ENCODE measurements at places on chromosomes 2 and 18.

DNA sequence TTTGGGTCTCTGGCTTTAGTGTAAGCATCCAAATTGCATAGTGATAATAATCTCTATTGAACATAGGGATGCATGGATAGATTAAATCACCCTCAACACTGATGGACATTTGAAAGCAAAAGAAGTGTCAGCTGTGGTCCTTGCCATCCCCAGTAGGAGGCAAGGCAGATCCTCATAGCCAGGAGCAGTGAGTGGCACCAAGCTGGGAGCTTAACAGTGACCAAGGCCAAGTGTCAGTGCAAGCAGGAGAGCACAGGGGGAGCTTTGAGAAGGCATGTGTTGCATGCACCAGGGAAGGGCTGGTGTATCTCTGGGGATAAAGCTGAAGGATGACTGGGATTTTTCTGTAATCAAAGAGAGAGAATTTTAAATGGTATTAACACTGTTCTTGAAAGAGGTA, 14.7 kb downstream of the SLC14A1 start:
- no peak for DNase-seq

DNA sequence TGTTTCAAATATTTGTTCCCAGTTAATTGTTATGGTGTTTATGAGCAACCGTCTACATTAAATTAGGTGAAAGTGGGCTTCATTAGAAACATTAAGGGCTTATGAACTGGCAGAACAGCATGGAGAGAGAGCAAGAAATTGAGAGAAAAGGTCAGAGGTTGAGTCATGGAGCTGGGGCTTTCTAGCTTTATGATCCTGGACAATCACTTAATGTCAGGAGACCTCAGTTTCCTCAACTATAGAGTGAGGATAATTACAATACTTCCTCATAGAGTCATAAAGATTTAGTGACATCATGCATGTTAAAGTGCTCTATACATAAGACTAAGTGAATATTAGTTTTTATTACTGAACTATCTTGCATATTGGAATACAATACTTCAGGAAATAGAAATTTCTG, 83.9 kb downstream of the PLCL1 start:
- no peak for DNase-seq

DNA sequence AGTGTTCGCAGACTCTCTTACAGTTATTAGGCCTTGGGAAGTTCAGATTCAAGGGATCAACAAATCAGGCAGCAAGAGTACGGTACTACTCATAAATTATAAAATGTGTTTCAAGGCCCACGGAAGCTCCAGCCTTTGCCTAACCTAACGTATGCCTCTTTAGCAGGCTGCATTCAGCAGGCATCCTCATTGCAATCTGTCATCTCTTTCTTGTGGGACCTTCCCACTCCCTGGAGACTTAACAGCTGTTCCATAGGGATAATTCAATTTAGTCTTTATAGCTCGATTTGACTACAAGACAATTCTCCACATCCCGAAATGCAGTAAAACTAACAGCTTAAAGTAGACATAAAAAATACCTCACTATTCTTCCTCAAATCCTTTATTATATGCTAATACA, 453.7 kb downstream of the CNTNAP5 start:
- DNase-seq = no peak

- no peak for DNase-seq
Measured at GRCh38 chr18:65363911-65364632, 386.7 kb upstream of the CDH7 start.

- DNase-seq = peak; percentile 15
Measured at GRCh38 chr2:31078579-31079105, 59.6 kb downstream of the GALNT14 start.

GRCh38 chr2:30225131-30225762, 6.1 kb upstream of the LBH start:
- DNase-seq = no peak

GRCh38 chr2:64363848-64364247, 90.1 kb upstream of the LGALSL start:
- no peak for DNase-seq

- peak; percentile 51 for DNase-seq
Measured at GRCh38 chr2:189204322-189204941, 24.9 kb upstream of the COL5A2 start.

DNA sequence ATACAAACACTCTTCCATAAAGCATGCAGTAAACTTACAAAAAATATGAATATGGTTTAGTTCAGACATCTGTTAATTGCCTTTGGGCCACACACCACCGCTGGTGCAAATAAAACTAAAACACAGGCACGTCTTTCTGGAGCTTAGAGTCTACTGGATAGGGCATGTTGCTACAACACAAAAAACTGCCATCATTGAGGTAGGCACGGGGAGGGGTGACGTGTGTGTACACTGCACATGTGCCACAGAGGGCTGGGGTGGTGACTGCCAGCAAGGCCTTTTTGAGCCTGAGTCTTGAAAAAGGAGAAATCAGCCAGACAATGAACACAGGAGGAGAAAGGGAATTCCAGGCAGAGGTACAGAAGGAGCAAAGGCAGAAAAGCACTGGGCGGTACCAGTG, 5.1 kb downstream of the SERPINE2 start:
- no peak for DNase-seq

DNA sequence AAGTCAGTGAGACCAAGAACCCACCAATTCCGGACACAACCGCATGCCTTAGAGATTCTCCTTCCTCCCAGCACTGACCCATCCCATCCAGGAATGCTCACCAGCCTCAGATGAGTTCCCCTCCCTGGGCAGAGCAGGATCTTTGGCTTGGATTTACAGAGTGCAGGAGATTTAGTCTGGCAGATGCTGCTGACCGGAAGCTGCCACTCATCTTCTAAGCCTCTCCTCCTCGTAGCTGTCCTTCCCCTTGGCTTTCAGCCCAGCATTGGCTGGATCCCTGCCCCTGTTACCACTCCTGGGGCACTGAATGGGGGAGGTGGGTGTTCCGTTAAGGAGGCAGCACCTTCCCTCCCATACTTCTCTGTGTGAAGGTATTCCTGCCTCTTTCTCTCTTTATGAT, 53.2 kb downstream of the VWA3B start:
- DNase-seq = no peak

DNA sequence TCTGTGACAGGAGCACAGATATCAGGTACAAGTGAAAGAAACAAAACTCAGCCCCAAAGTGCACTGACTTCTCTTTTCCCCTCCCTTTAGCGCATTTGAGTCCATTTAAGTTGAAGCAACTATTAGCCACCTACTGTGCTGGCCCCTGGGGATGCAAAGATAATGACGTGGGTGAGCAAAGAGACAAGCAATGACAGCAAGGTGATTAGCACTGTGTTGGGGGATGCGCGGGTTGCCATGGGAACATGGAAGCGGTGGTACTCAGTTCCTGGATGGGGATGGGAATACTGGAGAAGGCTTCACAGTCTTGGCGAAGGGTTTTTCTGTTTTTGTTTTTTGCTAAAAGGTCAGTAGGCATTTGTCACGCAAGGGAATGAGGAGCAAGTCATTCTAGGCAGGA, 205.8 kb downstream of the LDLRAD4 start:
- DNase-seq = no peak

GRCh38 chr2:129751409-129751808, 228.1 kb upstream of the RAB6C start:
- DNase-seq = no peak

- DNase-seq = no peak
Measured at GRCh38 chr2:172734711-172735581, 699 bp upstream of the RAPGEF4 start.

- peak; percentile 37 for DNase-seq
Measured at GRCh38 chr2:174717273-174717672, 47.0 kb downstream of the CHRNA1 start.

DNA sequence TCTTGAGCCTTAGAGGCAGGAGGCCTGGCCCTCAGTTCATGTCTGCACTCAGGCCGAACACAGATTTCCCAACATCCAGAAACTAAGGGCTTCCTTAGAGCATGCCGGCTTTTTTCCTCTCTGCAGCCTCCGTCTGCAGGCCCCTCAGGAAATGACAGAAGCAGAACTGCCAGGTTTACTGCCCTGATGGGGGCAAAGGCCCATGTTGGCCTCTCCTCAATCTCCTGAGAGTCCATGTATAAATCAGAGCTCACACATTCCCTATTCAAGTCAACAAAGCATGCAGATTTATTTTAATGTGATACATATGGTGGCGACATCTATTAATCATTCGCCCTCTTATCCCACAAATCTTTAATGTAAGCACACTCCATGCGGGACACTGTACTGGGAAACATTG, 475.6 kb upstream of the HS6ST1 start:
- no peak for DNase-seq

GRCh38 chr18:60246606-60247005, 126.0 kb downstream of the MC4R start:
- DNase-seq = no peak
